CD8-positive, alpha-beta T cell (primary cell): ENCODE measurements at places on chromosomes 11 and 22.
A peak's percentile ranks its signal among the peaks of the same experiment; 100 is the strongest.

- no peak for DNase-seq
These were observed 713.9 kb upstream of the CCDC179 start for GRCh38 chr11:23574149-23574548.

- DNase-seq: no peak
These were observed 182.1 kb upstream of the KIRREL3 start for GRCh38 chr11:127182586-127183203.

DNA sequence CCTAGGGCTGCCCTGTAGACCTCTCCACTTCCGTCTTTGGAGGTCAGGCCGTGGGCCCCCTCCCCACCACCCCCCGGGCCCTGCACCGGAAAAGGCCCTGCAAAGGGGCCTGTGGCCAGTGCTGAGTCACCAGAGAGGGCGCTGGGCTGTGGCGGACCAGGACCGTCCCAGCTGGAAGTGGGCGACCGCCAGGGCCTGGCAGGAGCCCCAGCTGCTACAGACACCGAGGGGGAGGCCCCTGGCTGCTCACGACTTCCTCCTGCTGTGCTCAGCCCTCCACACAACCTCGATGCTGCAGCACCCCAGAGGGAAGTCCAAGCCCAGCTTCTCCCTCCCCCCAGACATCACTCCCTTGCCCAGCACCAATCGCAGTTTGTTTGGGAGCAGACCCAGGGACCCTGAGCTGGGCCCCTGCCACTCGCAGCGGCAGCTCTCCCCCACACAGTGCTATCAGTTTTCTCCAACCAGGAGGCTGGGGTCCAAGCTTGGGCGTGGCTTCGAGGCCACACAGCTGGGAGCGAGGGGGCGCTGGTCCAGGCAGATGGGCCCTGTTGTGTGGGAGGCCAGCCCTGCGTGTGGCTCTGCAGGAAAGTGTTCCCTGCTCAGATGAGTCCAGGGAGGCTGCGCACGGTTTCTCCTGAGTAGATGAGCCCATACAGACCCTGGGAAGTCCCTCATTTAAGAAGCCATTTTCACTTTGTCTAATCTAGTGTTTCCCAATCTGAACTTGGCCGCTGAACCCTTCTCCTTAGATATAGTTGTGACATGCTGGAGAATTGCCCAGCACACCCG, 5.6 kb upstream of the SH3BP1 start:
- peak; percentile 76 for DNase-seq

- no peak for DNase-seq
These were observed 319.0 kb downstream of the DDX10 start for GRCh38 chr11:108983636-108984420.

GRCh38 chr11:111814557-111815320, 48.5 kb upstream of the PPP2R1B start:
- DNase-seq: no peak

DNA sequence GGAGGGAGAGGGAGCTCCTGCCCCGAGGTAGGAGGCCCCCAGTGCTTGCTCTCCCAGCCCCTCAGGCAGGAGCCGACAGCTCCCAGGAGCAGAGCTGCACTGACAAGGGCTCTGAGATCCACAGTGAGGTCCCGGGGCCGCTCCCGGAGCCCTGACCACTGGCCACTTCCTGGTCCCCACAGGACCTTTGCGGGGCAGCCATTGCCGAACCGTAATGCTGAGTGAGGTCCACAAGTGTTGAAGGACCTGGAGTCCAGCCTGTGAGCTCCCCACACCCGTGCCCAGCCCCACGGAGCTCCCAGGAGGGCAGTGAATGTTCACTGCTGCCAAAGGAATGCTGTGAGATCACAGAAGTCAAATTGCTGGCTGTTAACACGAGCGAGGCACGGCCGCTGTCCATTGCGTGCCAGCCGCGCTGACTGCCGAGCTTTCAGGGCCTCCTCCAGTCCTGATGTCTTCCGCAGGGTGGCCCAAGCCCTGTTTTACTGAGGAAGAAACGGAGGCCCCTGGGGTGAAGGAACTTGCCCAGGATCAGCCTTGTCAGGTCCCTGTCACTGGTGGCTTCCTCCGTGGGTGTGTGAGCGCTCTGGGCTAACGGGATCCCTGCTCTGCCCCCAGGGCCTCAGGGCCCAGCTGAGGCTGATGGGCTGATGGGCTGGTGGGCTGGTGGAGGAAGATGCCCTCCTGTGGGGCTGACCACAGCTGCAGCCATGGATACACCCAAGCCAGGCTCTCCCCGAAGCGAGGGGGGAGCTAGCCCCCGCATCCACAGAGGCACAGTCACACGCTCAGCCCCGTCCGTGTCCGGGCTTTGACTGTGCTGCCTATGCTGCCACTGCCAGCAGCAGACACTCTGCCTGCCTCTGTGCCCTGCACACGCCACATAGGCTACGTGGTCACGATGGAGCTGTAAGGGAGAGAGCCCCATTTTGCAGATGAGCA, 70.8 kb downstream of the WNT7B start:
- no peak for DNase-seq

DNA sequence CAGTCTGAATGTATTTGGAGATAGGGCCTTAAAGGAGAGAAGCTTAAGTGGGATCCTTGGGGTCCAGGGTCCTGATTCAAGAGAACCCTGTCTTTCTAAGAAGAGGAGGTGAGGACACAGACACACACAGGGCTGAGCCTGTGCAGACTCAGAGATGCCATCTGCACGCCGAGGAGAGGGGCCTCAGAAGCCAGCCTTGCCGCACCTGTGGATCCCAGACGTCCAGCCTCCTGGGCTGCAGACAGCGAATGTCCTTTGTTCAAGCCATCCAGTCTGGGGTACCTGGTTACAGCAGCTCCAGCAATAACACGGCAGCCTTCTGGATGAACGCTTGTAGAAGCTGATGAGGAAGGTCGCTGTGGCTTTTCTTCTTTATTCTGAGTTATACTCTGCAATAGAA, 1086.1 kb downstream of the BRD1 start:
- no peak for DNase-seq
